ENCODE measurements at places on chromosomes 2 and 18.
A peak's percentile ranks its signal among the peaks of the same experiment; 100 is the strongest.

DNA sequence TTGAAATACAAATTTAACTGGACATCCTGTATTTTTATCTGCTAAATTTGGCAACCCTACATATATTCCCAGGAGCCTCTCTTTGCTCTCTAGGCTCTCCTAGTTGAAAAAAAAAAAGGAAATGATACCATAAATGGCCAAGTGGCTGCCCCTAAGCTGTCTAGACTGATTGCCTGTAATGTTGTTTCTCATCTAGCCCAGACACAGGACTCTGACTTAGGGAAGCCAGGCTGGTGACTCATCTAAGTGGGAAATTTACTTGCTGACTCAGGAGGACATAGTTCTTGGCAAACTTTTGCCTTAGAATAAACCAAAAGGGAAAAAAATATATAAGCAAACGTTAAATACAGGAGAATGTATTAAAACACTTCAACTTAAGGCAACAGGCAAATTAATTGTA, 14.6 kb upstream of the ITGAV start:
- DNase-seq: no peak

DNA sequence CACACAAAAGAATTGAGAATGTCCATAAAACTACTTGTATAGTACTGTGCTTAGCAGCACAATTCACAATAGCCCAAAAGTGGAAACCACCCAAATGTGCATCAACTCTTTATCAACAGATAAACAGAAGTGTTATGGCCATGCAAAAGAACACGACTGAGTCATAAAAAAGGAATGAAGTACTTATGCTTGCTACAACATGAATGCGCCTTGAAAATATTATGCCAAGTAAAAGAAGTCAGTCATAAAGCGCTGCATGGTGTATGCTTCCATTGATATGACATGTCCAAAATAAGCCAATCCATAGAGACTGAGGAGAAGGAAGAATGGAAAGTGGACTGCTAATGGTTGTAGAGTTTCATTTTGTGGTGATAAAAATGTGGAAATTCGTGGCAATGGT, 12.1 kb upstream of the MAP2 start:
- DNase-seq: no peak

- DNase-seq: no peak
Observed at GRCh38 chr18:76482267-76482666, 12.8 kb downstream of the ZNF516 start.

DNA sequence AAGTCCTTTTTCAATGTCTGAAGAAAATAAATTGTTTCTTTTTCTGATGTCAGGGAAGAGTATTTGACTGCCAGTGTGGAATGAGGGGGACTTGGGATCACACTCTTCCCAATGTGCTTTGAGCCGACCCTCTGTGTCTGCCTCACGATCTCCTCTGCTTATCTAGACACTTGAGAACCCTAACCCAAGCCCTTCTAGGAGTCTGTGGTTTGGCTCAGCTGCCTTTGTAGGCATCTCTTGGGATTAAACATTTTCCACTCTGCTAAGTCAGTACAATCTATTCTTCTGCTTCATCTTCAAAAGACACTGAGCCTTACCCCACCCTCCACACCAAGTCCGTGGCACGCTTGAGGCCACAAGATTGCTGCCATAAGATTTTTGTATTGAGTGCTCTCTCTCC, 19.4 kb downstream of the FAM110C start:
- DNase-seq: no peak

GRCh38 chr18:9700261-9700796, 7.8 kb upstream of the RAB31 start:
- DNase-seq: peak; percentile 34

GRCh38 chr2:240960309-240960970, 38.0 kb upstream of the SNED1 start:
- peak; percentile 58 for DNase-seq

DNA sequence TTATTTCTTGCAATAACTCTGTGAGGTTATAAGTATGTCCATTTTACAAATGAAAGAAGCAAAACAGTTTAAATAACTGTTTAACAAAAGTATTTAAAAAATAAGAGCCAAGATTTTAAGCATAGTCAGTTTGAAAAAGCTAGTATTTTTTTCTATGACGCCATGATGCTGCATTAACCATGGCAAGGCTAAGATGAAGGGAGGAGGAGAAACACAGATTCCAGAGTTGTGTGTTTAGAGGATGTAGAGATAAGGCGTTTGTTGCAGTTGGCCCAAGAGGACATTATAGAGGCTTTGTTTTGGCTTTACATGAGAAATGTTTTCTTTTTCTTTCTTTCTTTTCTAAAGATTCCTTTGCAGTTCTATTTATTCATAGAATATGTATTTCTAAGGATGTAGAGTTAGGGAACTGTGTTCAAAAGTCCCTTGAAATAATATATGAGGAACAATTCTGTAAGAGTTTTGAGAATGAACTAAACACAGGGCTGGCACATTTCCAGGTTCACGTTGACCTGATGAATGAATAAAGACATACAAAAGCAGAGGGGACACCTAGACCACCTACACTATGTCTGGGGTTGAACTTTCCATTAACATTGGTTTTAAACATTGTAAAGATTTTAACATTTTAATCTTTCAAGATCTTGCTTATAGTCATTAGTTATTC, 244.2 kb downstream of the KCNS3 start:
- no peak for DNase-seq

GRCh38 chr2:150977296-150977695, 284.4 kb downstream of the RBM43 start:
- DNase-seq: no peak

- no peak for DNase-seq
Observed at GRCh38 chr2:156784020-156784701, 348.0 kb downstream of the GPD2 start.

DNA sequence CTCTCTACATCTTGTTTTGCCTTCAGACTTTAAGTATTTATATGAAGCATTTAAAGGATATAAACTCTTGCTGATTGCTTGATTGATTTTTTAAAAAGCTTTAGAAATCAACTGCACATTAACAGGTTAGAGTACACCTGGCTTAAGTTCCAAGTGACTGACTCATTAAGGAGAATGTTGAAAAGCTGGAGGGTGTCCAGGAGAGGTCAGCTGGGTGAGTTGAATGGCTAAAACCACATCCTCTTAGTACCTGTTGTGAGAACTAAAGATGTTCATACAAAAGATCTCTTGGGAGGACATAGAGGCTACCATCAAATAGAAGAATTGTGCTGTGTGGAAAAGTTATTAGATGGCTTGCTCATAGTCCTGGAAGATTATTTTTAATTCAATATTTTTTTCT, 206.8 kb downstream of the TXNL1 start:
- DNase-seq: no peak

DNA sequence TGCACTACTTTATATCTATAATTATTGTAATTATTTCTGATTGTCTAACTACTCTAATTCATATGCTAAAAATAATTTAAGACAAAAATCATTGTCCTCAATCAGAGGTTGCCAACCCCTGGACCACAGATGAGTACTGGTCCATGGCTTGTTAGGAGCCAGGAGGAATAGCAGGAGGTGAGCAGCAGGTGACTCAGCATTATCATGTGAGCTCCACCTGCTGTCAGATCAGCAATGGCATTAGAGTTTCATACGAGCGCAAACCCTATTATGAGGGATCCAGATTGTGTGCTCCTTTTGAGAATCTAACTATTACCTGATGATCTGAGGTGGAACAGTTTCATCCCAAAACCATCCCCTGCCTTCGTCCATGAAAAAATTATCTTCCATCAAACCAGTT, 1434.4 kb downstream of the LRP1B start:
- DNase-seq: no peak

DNA sequence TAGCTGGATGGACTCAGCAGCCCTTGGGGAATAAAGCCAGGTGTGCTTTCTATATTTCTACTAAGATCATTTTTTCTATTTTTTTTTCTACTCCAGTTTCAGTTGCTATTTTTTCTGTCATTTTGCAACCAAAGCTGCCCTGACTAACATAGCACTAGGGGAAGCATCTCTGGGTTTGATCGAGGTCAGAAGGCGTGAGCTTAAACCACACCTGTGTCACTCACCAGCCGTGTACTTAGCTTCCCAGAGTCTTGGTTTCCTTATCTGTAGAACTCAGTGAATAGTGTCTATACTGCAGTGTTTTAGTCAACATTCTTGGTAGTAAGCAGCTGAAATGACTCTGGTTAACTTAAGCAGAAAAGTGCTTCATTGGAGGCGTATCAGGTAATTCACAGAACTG, 489.6 kb upstream of the SPRED2 start:
- DNase-seq: no peak

GRCh38 chr2:62706721-62707521, 1.4 kb downstream of the EHBP1 start:
- no peak for DNase-seq

DNA sequence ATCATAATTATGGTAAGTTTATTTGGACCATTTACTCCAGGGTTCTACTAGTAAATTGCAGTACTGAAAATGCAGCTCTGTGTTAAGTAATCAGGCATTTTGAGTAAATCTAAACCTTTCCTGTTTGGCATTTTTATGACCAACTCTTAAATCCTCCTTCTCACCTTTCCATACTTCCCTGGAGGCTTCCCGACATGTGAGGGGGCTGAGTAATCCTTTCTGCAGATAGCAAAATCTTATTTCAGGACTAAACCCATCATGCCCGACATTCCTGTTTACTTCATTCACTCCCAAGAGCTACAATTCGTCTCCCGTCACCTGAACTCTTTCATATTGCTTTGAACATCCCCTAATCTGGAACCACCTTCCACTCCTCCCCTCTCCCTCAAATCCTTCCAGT, 296.6 kb downstream of the IKZF2 start:
- no peak for DNase-seq

DNA sequence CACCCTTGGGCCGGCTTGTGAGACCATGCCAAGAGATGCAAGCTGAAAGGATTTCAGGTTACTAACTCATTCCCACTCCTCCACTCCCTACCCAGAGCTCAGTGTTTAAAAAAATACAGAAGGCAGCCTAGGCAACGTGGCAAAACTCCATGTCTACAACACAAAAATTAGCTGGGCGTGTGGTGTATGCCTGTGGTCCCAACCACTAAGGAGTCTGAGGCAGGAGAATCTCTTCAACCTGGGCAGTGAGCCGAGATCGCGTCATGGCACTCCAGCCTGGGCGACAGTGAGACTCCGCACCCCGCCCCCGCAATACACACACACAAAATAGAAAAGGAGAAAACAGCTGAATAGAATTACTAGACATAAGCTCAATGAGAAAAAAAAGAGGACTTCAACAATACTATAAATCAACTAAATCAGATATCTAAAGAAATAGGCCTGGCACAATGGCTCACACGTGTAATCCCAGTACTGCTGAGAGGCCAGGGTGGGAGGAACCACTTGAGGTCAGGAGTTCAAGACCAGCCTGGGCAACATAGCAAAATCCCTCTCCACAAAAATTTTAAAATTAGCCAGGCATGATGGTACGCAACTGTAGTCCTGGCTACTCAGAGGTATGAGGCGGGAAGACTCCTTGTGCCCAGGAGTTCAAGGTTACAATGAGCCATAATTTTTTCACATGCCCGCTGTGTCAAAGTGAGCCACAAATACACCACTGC, 10.1 kb downstream of the IWS1 start:
- peak; percentile 94 for DNase-seq

DNA sequence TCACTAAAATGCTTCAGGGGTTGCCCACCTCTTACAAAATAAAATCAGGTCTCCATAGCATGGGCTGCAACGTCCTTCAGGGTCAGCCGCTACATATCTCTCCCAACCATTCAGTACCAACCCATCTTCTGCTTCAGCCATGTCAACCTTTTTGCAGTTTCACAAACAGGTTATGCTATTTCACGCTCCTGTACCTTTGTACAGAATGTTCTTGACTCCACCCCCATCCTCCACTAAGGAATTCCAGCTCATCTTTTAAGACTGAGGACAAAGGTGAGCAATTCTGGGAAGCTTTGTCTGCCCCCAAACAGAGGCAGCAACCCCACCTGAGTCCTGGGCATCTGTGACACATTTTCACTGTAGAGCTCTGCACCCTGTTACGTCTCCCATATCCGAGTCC, 8.8 kb upstream of the EVA1A start:
- DNase-seq: no peak

GRCh38 chr18:47075098-47075883, 39.9 kb upstream of the ELOA2 start:
- DNase-seq: no peak

DNA sequence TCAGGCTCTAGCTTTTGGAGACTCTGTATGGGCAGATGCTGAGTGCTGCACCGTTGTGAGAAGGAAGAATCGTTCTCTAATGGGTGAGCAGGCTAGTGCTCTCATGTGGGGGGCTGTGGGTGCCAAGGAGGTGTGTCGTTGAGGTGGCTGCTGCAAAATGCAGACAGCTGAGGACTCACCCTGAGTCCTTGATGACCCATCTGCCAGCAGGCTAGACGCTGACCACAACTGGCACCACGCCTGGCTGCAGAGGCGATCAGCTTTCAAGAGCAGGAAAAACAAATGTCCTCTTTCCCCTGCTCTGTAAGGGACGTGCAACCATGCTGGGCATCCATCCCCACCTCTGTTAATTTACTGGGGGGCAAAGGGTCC, 48.2 kb downstream of the HAUS1 start:
- no peak for DNase-seq

DNA sequence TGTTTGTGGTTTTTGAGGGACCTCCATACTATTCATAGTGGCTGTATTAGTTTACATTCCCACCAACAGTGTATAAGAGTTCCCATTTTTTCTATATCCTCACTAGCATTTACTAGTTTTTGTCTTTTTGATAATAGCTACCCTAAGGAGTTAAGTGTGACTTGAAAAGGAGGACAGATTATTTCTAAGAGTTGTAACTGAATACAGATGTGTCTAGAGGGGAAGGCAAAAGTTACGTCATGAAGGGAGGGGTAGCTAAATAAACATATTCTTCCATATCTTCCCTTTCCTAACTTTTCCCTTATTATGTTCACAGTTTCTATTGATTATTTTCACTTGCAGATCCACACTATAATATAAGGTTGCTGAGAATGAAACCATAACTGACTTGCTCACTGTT, 1315.7 kb upstream of the ZEB2 start:
- no peak for DNase-seq

DNA sequence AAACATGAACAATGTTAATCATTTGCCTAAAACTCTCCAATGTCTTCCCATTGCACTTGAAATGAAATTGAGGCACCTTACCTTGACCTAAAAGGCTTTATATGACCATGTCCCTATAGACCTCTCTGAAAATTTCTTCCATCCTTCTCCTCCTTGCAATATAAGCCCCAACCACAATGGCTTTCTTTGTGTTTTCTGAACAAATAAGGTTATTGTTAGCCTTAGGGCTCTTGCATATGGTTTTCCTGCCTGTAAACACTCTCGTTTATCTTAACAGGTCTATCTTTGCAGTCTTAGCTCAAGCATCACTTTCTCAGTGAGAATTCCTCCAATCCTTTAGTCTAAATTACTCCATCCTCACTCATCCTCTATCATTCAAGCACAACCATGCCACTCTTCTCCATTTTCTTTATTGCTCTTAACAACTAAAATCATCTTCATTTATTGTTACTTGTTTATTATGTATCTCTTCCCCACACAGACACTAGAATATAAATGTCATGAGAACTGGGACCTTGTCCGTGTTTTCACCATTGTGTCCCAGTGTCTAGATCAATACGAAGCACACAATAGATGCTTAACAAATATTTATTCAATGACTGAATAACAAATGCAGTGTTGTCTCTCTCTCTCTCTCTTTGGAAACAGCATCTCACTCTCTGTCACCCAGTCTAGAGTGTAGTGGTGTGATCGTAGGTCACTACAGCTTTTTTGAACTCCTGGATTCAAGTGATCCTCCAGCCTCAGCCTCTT, 129.3 kb downstream of the RDH14 start:
- no peak for DNase-seq

- no peak for DNase-seq
Observed at GRCh38 chr2:64681479-64681967, 27.8 kb upstream of the SERTAD2 start.
